Melanocyte of skin (primary cell): ENCODE measurements at places on chromosomes 11 and 22. TPM values are rescaled to one million over a fixed set of nuclear protein-coding genes. Genes with fewer than 3 reads are reported as not detected.

FJX1 gene
- total RNA-seq = 11.4 and 13.4 TPM in 2 replicates

E2F8 gene
- total RNA-seq = 1.3 and 1.5 TPM in 2 replicates

MIOX gene
- not detected in 2 replicates for total RNA-seq

MIEF1 gene
- 29.0 and 35.8 TPM in 2 replicates for total RNA-seq

NLRP14 gene
- total RNA-seq = under 0.01 TPM in 1 of 2 replicates, not detected in the other

UFD1 gene
- total RNA-seq = 93.2 and 95.6 TPM in 2 replicates

C11orf65 gene
- total RNA-seq = 0.36 and 1.0 TPM in 2 replicates

OR52N4 gene
- not detected in 2 replicates for total RNA-seq

APOBEC3B gene
- total RNA-seq = 4.0 and 10.2 TPM in 2 replicates

PLAAT5 gene
- total RNA-seq = under 0.01 TPM in 1 of 2 replicates, not detected in the other
